ENCODE measurements at places on chromosomes 6 and 20. TPM values are rescaled to one million over a fixed set of nuclear protein-coding genes. Genes with fewer than 3 reads are reported as not detected.

Gene PLEKHG1
- 25.6 TPM for total RNA-seq

Gene FITM2
- 13.8 TPM for total RNA-seq

Gene NRSN1
- not detected for total RNA-seq

DNA sequence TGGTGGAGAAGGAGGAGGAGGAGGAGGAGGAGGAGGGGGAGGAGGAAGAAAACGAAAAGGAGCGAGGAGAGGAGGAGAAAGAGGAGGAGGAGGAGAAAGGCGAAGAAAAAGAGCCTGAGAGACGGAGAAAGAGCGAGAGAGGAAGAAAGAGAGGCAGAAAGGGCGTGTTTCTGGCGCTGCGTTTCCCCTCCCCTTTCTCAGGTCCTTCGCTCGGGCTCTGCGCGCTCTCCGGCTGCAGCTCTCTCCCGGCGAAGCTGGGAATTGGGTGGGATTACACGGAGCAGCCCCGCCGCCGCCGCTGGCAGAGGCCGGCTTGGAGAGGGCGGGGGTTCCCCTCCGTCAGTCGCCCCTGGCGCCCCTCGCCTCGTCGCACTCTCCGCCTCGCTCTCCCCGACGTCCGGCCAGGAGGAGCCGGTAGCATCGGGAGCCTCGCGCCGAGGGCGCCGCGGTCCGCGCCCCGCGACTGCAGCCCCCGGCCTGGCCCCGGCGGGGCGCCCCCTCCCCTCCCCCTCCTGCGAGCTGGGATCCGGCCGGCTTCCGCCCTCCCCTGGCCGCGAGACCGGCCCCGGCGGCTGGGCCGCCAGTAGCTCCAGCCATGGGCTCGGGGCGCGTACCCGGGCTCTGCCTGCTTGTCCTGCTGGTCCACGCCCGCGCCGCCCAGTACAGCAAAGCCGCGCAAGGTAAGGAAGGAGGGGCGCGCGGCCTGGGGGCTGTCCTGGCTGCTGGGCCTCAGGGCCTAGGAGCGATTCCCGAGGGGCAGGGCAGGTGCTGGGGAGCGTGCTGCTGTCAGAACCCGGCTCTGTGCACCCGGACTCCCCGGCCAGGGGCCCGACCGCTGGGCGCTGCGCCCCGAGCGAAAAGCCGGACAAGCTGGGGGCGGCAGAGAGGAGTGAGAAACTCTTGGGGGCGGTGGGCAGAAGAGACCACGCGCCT lies at the start of gene SCUBE3:
TSS of gene SCUBE3 (plus strand) at position 133 of the 933 bp plus-strand sequence. CDS start at position 596, 463 bp downstream.
- H3K4me3 ChIP-seq, result peak within 1 kb of the TSS; percentile 36
- no peaks in the 10 kb centered on the region for H3K36me3 ChIP-seq
- DNase-seq, result no peak
- peaks cover 75% of the 10 kb centered on the region for H3K27me3 ChIP-seq
- H3K4me1 ChIP-seq, result peaks cover 14% of the 10 kb centered on the region

- no peak for DNase-seq
- H3K27ac ChIP-seq, result no peak overlapping the region
- H3K27me3 ChIP-seq, result no peaks in the 10 kb centered on the region
- peaks cover 34% of the 10 kb centered on the region for H3K36me3 ChIP-seq
- no peak overlapping the region for H3K4me3 ChIP-seq
- peaks cover 37% of the 10 kb centered on the region for H3K4me1 ChIP-seq
These were observed 2.2 kb upstream of the TAP2 start for GRCh38 chr6:32840604-32841246.

GRCh38 chr20:40945754-40946450 lies 82.7 kb upstream of the TOP1 start:
- no peak overlapping the region for H3K4me3 ChIP-seq
- peak; percentile 17 for DNase-seq
- H3K27me3 ChIP-seq, result no peaks in the 10 kb centered on the region

Data from tibial nerve (tissue), 4 donors.